ENCODE measurements at places on chromosomes 7 and 10.

- DNase-seq = no peak
These were observed 5.1 kb downstream of the ALOX5 start for GRCh38 chr10:45378914-45379726.

- DNase-seq = no peak
These were observed 39.2 kb upstream of the GSAP start for GRCh38 chr7:77455321-77455720.

DNA sequence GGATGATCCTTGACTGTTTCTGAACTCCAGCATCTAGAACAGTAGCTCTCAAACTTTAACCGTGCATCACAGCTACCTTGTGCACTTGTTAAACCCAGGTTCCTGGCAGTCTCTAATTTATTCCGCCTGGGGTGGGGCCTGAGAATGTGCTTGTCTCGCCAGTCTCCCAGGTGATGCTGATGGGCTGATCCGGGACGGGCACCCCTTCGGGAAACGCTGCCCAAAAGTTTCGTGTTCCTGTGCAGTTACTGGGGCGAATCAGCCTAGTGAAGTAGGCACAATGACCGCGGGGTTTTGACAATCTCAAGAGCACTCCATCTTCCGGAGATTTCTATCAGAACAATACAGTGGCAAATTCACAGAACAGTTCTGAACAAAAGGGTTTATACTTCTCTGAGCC lies 29.9 kb downstream of the ADCYAP1R1 start:
- no peak for DNase-seq

- no peak for DNase-seq
These were observed 237.9 kb downstream of the MGMT start for GRCh38 chr10:129704786-129705525.

- DNase-seq = peak; percentile 51
These were observed 4.1 kb upstream of the PLAU start for GRCh38 chr10:73906524-73907447.

DNA sequence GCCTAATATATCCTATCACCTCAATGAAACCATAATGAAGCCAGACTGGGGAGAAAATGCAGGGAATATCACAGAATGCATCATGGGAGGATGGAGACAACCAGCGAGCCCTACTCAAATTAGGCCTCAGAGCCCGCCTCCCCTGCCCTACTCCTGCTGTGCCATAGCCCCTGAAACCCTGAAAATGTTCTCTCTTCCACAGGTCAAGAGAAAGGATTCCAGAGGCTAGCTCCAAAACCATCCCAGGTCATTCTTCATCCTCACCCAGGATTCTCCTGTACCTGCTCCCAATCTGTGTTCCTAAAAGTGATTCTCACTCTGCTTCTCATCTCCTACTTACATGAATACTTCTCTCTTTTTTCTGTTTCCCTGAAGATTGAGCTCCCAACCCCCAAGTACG lies 31.5 kb downstream of the PRSS2 start:
- no peak for DNase-seq
